Activated CD8-positive, alpha-beta memory T cell treated with anti-CD3 and anti-CD28 coated beads, Interleukin-2, amount 10 ng/mL, durations not matched to agents 7 days and 5 days (primary cell): ENCODE measurements at places on chromosomes 7 and 10. TPM values are rescaled to one million over a fixed set of nuclear protein-coding genes. Genes with fewer than 3 reads are reported as not detected.

DNA sequence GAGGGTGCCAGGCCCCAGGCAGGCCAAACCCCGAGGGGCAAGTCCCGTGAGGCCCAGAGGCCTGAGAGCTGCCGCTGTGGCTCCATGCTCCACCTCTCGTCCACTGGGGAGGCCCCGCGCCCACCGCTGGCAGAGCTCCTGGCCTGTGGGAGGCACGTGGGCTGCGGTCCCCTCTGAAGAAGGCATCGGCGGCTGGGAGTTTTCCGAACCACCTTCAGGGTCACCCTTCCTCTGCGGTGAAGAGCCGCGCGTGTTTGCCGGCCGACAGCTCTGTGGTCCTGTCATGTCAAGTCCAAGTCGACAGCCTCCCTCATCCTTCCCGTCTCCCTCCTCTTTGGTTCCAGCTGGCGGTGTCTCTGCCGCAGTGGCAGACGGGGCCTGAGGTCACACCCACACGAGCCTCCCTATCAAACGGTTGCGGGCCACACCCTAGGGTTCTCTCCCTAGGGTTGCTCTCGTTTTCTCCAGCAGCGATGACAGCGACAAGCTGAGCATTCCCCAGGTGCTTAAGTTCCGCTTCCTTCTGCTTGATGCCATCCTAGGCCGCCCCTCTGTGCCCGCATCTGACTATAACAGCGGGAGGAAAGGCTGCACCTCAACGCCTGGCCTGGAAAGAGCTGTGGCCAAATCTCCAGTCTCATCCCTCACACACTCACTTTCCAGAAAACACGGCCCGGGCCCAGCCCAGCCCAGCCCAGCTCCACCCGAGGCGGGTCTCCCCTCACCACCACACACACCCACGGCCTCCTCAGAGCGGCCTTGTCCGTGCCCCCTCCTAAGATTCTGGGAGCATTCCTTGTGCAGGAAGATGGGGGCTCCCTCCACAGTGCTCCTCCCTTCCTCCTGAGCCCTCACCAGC lies 185.0 kb downstream of the ELFN1 start:
- H3K4me1 ChIP-seq = peaks cover 18% of the 10 kb centered on the region
- peak overlapping the region; percentile 35 for H3K27ac ChIP-seq
- H3K27me3 ChIP-seq = no peaks in the 10 kb centered on the region
- no peak for DNase-seq

The ZNF425 gene
- total RNA-seq = 0.91 TPM

The PIK3AP1 gene
- total RNA-seq = 8.7 TPM

The KEL gene
- 0.70 TPM for total RNA-seq

The HOXA7 gene
- total RNA-seq = not detected

DNA sequence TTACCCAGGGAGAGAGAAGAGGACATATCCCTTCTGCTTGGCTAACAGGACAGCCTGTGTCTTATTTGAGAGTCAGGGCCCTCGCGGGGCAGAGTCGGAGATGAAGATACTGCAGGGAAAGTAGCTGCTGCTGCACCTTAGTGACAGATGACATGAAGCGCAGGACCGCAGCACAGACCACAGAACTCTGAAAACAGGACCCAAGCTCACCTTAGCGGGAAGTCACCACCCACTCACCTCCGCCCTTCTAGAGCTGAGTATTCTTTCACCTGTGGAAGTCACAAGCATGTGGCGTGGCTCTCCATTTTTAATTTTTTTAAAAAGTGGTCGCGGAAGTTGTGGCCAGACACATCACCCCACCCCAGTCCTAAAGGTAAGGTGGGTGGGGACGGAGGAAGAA lies 191.4 kb downstream of the FAM107B start:
- H3K36me3 ChIP-seq = peaks cover 29% of the 10 kb centered on the region
- H3K27me3 ChIP-seq = no peaks in the 10 kb centered on the region
- peak overlapping the region; percentile 51 for H3K4me3 ChIP-seq
- DNase-seq = peak; percentile 88
- H3K27ac ChIP-seq = peak overlapping the region; percentile 81

DNA sequence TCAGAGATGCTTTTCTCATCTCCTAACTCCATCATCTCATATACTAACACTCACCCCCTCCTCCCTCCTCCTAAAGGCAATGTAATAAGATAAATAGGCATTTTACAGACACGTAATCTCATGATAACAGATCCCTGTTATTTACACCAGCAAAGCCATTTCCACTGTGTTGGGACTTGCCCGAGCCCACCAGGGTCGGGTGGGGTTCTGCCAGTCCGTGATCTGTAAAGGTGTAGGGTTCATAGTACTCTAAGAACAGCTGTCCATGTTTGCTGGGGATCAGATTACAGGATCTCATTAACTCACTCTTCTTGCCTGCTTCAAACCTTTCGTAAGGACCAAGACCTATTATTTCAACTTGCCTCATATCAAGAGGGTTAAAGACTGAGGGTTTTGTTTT lies 172.4 kb downstream of the FZD1 start:
- H3K4me3 ChIP-seq = no peak overlapping the region
- H3K27me3 ChIP-seq = no peaks in the 10 kb centered on the region
- no peaks in the 10 kb centered on the region for H3K4me1 ChIP-seq

DNA sequence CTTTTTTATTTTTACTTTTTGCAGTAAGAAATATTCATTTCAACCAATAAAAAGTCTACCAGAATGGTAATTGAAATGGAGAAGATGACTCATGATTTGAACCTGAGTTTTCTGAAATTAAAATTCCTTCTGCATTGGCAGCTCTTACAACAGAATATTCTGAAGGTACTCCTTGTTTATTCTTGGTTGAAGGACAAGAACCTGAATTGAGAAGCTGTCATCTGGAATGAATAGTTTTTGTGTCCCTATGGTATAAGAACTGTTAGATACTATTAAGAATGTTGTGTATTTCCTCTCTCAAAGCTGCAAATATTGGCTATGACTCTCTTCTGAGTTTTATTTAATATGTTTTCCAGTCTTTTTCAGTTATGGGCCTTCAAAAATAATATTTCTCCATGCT lies 56.1 kb downstream of the CDK1 start:
- H3K4me3 ChIP-seq = no peak overlapping the region
- H3K36me3 ChIP-seq = no peaks in the 10 kb centered on the region
- no peaks in the 10 kb centered on the region for H3K4me1 ChIP-seq
- no peak overlapping the region for H3K27ac ChIP-seq

GRCh38 chr10:32317795-32318357 lies 29.1 kb downstream of the EPC1 start:
- H3K4me1 ChIP-seq = peaks cover 61% of the 10 kb centered on the region
- H3K27ac ChIP-seq = peak overlapping the region; percentile 65
- H3K36me3 ChIP-seq = peaks cover 38% of the 10 kb centered on the region
- no peaks in the 10 kb centered on the region for H3K27me3 ChIP-seq
- no peak for DNase-seq

DNA sequence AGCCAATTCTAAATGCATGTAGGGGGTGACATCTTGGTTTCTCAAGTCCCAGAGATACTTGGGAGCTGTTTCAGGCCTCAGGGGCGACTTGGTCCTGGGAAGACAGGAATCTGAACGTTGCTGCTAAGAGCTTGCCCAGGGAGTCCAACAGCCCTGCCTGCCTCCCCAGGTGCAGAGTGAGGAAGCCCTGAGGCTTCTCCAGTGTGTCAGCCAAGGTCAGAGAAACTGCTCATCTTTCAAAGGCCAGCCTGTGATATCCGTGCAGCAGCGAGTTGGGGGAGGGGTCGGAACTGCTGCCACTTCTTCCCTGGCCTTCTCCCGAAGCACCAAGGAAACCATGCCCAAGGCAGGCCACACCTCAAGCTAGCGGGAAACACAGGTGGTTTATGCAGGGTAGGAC lies 9.7 kb downstream of the GDF2 start:
- H3K4me1 ChIP-seq = no peaks in the 10 kb centered on the region
- no peak for DNase-seq
- H3K4me3 ChIP-seq = no peak overlapping the region

- no peak overlapping the region for H3K27ac ChIP-seq
- H3K36me3 ChIP-seq = no peaks in the 10 kb centered on the region
- no peaks in the 10 kb centered on the region for H3K27me3 ChIP-seq
- no peak overlapping the region for H3K4me3 ChIP-seq
Observed at GRCh38 chr7:86776136-86776535, 132.4 kb downstream of the GRM3 start.

GRCh38 chr10:3331187-3331586 lies 158.6 kb upstream of the PITRM1 start:
- no peak overlapping the region for H3K27ac ChIP-seq
- no peak for DNase-seq
- H3K27me3 ChIP-seq = peaks cover 22% of the 10 kb centered on the region
- H3K4me1 ChIP-seq = no peaks in the 10 kb centered on the region
- no peak overlapping the region for H3K4me3 ChIP-seq
- H3K36me3 ChIP-seq = no peaks in the 10 kb centered on the region

The LEP gene
- total RNA-seq = not detected

- H3K27ac ChIP-seq = no peak overlapping the region
- no peaks in the 10 kb centered on the region for H3K36me3 ChIP-seq
Observed at GRCh38 chr7:143042159-143042789, 9.9 kb upstream of the OR6V1 start.

The C7orf57 gene
- total RNA-seq = 0.12 TPM

The HOXA5 gene
- not detected for total RNA-seq

The POLL gene
- 34.1 TPM for total RNA-seq

DNA sequence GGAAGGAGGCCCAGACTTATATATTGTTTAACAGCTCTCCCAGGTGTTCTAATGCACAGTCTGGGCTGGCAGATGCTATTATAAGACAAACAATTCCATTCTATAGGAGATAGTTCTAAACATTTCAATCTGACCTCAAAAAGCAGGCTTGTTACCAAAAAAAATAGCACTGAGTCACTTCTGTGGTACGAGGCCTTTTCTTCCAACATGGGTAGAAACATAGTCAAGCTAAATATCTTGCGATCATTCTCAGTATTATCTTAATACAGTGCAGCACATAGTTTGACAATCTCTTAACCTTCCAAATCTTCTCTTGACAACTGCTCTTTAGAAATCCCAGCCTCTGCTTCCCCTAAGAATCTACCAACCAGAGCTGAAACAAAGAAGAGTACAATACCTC lies 46.6 kb upstream of the MKX start:
- no peaks in the 10 kb centered on the region for H3K4me1 ChIP-seq
- no peaks in the 10 kb centered on the region for H3K36me3 ChIP-seq
- no peak for DNase-seq
- no peak overlapping the region for H3K27ac ChIP-seq
- no peak overlapping the region for H3K4me3 ChIP-seq

The CALML3 gene
- total RNA-seq = not detected

DNA sequence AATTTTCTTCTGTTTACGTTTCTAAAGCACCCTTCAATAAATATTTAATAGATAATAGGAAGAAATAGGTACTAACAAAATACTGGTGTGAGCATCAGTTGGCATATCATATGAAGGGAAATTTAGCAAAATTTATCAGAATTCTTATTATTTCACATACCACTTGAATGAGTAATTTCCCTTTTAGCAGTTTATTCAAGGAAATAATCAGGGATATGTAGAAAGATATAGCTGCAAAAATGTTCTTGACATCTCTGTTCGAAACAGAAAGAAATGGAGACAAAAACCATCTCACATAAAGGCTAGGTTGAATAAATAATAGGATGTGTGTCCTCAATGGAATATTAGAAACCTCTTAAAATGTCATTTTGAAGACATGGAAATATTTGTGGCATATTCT lies 35.8 kb upstream of the PIP4K2A start:
- no peak overlapping the region for H3K27ac ChIP-seq
- no peaks in the 10 kb centered on the region for H3K27me3 ChIP-seq
- DNase-seq = no peak
- H3K4me1 ChIP-seq = peaks cover 7% of the 10 kb centered on the region
- no peaks in the 10 kb centered on the region for H3K36me3 ChIP-seq

The PRLHR gene
- total RNA-seq = not detected

DNA sequence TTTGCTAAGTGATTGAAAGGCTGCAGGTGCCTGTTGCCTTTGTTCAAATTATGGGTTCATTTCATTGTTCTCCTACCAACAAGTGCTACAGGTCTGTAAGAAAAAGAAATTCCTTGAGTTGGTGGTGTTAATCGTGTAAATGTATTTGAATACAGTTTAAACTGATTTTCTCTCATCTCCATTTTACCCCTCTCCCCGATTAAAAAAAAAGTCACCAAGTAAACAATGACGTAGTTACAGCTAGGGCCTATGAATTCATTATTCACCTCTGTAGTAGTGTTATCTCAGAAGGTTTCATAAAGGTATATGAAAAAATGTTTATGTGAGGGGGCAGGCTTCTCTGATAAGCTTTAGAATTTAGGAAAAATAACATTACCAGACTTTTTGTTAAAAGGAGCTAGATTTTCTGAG lies 1.1 kb downstream of the REEP3 start:
- H3K27me3 ChIP-seq = no peaks in the 10 kb centered on the region
- peaks cover 51% of the 10 kb centered on the region for H3K4me1 ChIP-seq
- H3K4me3 ChIP-seq = peak overlapping the region; percentile 83

GRCh38 chr7:134908289-134908688 lies 78.0 kb upstream of the AGBL3 start:
- H3K27me3 ChIP-seq = no peaks in the 10 kb centered on the region
- no peaks in the 10 kb centered on the region for H3K36me3 ChIP-seq
- H3K4me3 ChIP-seq = no peak overlapping the region
- DNase-seq = no peak
- no peak overlapping the region for H3K27ac ChIP-seq
- peaks cover 13% of the 10 kb centered on the region for H3K4me1 ChIP-seq

GRCh38 chr10:97078938-97079445 lies 106.8 kb downstream of the SLIT1 start:
- no peak overlapping the region for H3K27ac ChIP-seq
- H3K4me3 ChIP-seq = no peak overlapping the region

DNA sequence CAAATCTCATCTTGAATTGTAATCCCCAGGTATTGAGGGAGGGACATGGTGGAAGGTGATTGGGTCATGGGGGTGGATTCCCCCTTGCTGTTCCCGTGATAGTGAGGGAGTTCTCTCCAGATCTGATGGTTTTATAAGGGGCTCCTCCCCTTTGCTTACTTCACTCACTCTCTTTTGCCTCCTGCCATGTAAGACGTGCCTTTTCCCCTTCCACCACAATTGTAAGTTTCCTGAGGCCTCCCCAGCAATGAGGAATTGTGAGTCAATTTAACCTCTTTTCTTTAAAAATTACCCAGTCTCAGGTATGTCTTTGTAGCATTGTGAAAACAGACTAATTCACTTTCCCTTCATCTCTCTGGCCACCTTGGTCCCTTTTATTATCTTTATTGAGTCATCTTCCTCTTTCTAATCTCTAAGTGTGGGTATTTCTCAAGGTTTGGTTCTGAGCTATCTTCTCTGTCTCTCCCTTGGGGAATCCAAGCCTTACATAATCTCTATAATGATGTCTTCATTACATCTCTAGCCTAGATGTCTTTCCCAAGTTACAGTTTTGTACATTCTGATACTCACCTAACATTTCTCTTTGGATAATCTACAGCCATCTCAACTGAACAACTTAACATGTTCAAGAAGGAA lies 99.1 kb upstream of the JCAD start:
- peaks cover 30% of the 10 kb centered on the region for H3K27me3 ChIP-seq
- H3K4me3 ChIP-seq = no peak overlapping the region
- no peak for DNase-seq

DNA sequence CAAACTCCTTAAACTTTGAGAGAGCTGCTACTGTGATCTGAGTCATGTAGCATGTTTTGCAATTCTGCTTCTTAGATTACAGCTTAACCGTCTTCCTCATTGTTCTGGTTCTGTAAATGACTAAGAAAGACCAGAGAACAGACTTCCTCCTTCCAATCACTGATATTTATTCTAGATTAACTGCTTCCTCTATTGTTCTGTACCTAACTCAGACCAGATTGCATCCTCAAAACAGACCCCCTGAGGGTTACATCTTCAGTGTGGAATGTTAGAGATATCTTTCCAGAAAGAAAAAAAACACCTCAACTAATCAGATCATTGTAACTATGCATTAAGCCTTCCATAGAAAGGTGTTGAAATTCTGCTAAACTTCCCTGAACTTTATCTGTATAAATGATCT lies 5.7 kb upstream of the PIP start:
- H3K4me1 ChIP-seq = peaks cover 2% of the 10 kb centered on the region
- H3K4me3 ChIP-seq = no peak overlapping the region
- DNase-seq = no peak
- H3K36me3 ChIP-seq = no peaks in the 10 kb centered on the region
